ENCODE measurements at places on chromosomes 4 and X. TPM values are rescaled to one million over a fixed set of nuclear protein-coding genes. Genes with fewer than 3 reads are reported as not detected.
A peak's percentile ranks its signal among the peaks of the same experiment; 100 is the strongest.

Gene XKRX
- polyA plus RNA-seq, result 0.61 TPM

Gene ABLIM2
- 8.6 TPM for polyA plus RNA-seq

Gene ZNF81
- 8.9 TPM for polyA plus RNA-seq

Gene JCHAIN
- polyA plus RNA-seq, result 0.31 TPM

Gene GIMD1
- not detected for polyA plus RNA-seq

Gene MAP3K15
- 5.1 TPM for polyA plus RNA-seq

Gene ARR3
- 1.4 TPM for polyA plus RNA-seq

Gene CT45A1
- not detected for polyA plus RNA-seq

Gene ADH1B
- 26.1 TPM for polyA plus RNA-seq

DNA sequence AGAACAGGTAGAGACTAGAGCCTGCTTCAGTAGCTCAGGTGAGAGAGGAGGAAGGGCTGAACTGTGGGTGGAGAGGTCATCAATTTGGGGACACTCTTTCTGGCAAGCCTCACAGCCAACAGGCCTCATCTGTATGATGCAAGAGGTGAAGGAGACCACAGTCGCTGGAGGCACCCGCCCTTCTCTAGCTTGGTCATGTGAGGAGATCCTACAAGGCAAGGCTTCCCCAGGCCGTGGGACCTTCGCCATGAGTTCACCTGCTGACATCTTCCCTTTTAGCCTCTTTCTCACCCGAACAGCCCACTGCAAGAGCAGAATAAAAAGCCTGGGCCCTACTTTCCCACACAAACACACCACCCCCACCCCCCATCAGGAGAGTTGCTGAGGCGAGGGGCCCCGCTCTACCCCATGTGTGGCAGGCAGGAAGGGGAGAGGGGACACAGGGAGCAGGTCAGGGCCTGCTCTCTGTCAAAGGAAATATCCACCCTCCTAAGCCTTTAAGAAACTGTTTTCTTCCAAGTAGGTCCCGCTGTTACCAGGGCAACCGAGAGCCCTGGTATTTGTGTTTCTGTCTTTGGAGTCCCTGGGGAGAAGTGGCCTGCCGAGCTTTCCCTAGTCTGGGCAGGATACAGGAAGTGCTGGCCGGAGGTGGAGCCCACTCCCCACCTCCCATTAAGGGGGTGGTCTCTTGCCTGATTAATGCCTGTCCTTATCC, 8.1 kb downstream of the RTL5 start:
- peak; percentile 83 for DNase-seq

DNA sequence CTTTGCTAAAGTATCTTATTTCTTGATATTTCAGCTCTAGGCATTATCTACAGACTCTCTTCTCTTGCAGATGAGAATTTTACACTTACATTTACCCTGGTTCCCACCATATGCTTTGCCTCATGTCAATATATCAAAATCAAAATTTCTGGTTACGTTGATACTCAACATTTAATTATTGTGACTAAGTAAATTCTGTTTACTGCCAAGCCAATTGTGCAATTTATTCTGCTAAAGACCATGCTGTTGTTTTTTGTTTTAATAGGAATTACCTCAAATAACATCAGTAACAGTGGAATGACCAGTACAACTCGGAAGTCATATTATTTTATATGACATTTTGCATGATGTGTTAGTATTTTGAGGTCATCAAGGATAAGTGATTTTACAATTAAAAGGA, 125.5 kb downstream of the IL15 start:
- no peak for DNase-seq

- no peak for DNase-seq
Observed at GRCh38 chr4:73606465-73606974, 13.7 kb downstream of the RASSF6 start.

DNA sequence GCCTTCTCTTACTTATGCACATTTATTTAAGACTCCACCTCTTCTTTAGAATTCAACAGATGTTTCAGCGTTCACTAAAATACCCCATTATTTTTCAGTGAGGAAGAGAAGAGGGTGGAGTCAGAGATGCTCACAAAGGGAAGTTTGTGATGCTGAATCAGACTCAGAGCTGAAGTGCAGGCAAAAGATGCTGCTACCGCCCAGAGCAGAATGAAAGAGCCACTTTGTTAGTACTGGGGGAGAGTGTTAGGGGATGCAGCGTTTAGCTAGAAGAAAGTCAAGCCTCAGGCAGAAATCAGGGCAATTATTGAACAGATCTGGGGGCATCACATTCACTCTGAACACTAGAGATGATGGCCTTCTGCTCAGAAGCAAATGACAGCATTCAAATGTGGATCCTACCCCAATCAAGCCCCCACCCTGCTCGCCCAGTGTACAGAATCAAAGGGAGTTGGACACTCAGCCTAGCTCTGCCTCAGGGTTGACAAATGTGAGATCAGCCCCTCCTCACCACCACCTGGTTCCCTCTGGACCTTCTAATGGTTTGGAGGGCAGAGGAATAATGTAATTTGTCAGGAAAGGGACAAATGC, 138.3 kb downstream of the UNC5C start:
- no peak for DNase-seq

GRCh38 chr4:1637580-1638271, 46.4 kb downstream of the FAM53A start:
- DNase-seq, result no peak

DNA sequence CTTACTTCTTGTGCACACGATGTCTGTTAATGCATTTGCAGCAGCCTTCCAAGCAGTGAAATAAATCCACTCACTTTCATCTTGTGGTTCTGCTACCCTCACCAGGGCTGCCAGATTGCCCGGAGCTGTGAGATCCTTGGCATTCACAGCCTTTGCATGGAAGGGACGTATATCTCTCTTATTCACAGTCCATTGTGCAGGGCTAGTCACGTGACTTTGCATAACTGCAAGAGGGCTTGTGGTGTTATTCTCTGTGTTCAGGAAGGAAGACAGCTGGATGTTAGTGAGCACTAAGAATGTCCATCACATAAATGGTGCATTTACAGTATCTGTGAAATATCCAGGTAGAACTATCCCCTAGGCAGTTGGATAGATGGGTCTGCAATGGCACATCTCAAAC, 96.5 kb upstream of the BEND4 start:
- DNase-seq, result no peak

DNA sequence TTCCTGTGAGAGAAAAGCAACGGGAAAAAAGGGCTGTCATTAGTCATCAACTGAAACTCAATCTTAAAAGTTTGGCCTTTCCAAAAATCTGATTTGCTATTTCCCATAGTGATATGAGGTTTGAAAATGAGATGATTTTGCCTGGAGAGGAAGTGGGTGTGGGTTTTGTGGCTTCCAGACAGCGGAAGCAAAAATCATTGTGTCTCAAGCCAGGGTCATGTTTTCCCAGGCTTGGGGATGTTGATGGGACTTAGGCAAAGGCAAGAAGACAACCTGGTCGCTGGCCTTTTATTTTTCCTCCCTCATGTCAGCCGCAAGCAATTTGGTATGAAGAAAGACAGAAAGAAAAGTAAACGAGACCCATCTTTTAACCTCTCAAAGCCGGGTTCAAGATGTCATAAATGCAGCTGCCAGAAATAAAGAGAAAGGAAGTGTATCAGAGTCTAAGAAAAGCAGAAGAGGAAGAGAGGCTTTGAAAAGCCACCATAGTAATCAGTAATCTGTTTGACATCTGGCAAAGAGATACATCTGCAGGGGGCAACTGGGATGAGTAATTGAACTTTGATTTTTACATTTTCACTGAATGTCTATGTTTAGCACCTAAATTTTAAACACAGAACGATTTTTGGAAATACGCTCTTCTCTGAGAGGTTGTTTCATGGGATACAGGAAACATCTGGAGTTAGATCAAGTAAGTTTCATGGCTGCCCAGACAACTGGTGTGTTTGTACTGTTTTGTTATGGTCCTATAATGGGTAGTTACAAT, 521.6 kb upstream of the SLIT2 start:
- no peak for DNase-seq

GRCh38 chr4:111323496-111323895, 700.6 kb upstream of the PITX2 start:
- DNase-seq, result no peak

- DNase-seq, result no peak
Observed at GRCh38 chrX:151687635-151688034, 7.6 kb upstream of the PRRG3 start.

GRCh38 chrX:149908727-149909126, 20.6 kb upstream of the HSFX4 start:
- no peak for DNase-seq

DNA sequence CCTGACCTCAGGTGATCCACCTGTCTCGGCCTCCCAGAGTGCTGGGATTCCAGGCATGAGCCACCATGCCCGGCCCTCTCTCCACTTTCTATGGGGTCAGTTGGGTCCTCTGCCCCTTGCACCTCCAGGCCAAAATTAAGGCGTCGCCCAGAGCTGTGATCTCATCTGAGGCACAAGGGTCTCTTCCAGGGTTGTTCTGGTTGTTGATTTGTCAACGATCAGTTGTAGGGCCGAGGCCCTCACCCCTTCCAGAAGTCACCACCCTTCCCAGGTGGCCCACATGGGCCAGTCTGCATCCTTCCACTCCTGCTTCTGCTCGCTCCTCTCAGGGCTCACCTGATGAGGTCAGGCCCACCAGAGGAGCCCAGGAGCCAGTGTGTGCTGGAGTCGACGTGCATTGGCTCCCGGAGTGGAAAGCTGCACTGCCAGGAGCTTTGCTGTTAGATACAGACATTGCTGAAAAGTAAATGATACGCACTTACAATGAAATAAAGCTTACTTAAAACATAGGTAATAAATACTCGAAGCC, 14.3 kb upstream of the TMEM271 start:
- DNase-seq, result no peak

- DNase-seq, result no peak
Observed at GRCh38 chrX:154029439-154029838, 9.7 kb upstream of the IRAK1 start.

DNA sequence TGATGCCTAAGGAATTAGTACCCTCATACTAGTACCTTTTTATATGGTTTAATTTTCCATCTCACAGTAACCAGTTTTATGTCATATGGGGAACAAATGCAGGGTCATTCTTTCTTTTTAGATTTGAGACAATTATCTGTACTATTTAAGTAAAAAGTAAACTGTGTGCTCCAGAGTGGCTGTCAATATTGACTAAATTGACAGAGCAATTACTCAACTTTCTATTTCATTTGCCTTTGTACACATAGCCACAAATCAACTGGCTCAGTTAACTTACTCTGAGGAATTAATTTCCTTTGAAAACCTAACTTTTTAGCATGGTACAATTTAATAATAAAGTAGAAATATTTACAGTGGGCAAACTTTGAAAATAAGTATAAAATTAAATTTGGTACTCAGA, 28.5 kb upstream of the TEX13C start:
- no peak for DNase-seq

DNA sequence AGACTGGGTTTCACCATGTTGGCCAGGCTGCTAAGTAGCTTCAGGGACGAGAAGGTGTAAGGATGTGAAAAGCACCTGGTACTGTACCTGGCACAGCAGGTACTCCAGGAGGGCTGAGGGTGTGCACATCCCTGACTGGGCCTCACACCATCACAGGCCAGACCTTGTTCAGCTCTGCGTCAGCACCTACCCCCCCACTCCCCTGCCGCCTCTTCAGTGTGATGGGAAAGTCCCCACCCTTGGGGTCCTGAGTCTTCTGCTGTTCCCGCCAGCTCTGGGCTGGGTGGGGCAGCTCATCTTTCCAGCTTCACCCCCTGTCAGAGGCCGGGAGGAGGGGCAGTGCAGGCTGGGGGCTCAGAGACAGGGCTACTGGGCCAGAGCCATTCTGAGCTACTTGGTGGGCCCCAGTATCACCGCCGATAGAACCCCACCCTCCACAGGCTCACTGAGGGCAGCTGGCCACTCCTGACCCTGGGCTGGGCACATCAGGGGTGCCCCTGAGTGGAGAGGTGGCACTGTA, 6.7 kb upstream of the SH3BP2 start:
- no peak for DNase-seq

DNA sequence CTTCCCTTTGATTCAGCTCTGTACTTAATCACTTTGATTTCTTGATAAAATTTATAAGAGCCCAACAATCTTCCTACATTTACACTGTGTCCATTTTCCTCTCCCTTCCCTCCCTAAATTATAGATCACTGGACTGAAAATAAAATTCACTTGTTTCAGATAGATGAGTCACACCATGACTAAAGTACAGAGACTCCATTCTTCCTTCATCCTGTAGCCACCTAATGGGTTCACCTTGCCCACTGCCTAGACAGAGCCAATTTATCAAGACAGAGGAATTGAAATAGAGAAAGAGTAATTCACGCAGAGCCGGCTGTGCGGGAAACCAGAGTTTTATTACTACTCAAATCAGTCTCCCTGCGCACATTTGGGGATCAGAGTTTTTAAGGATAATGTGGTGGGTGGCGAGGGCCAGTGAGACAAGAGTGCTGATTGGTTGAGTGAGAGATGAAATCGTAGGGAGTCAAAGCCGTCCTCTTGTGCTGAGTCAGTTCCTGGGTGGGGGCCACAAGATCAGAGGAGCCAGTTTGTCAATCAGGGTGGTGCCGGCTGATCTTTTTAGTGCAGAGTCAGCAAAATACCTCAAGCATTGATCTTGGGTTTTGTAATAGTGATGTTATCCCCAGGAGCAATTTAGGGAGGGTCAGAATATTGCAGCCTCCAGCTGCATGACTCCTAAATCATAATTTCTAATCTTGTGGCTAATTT, 71.3 kb upstream of the MED14 start:
- DNase-seq, result no peak

DNA sequence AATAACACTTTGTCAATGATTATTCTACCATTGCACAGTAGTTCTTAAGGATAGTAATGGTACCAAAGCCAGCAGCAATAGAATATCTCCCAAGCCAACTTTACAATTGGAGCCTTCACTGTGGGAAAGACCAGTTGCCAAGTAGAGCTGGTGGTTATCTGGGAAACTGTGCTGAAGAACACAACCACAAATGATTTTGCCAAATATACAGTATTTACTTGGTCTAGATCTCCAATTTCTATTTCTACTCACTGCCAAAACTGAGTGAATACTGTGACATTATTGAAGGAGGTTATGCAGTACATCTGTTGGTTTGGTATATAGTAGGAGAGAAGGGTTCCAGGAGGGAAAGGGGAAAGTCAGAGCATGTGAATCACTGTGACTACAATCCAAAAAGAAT, 3.8 kb downstream of the TET2 start:
- no peak for DNase-seq

DNA sequence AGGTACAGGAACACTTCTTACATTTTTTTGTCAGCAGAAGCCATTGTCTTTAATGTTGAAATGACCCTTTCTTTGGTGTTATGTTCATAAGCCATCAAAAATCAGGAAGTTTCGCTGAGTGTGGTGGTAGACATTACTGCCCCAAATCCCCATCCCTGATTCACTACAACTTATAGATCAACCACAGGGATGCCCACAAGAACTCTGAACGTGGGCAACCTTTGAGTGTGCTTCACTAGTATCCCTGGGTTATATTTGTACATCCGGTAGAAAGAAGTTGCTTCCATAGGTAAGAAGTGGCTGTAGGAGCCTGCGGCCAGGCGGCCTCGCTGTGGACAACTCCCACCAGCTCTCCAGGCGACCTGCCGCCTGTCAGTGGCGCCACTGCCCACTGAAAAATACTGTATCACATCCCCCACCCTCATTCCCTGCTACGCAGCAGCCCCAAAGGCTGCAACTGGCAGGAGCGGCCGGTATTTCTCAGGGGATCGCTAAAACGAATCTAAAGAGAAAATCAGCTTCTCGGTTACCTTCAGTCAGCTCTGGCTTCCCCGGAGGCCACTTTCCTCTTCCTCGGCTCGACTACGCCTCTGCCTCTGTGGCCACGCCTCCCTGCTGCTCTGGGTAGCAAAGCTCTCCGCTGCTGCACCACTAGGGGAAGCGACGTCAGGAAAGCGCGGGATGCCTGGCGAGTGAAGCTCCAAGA, 13.9 kb upstream of the ETDC start:
- DNase-seq, result peak; percentile 47

GRCh38 chrX:70016513-70016912, 33.2 kb downstream of the AWAT2 start:
- no peak for DNase-seq

- no peak for DNase-seq
Observed at GRCh38 chr4:180538384-180539057, 1704.7 kb upstream of the TENM3 start.
